ENCODE measurements at places on chromosomes 16 and 17. TPM values are rescaled to one million over a fixed set of nuclear protein-coding genes. Genes with fewer than 3 reads are reported as not detected.

DNA sequence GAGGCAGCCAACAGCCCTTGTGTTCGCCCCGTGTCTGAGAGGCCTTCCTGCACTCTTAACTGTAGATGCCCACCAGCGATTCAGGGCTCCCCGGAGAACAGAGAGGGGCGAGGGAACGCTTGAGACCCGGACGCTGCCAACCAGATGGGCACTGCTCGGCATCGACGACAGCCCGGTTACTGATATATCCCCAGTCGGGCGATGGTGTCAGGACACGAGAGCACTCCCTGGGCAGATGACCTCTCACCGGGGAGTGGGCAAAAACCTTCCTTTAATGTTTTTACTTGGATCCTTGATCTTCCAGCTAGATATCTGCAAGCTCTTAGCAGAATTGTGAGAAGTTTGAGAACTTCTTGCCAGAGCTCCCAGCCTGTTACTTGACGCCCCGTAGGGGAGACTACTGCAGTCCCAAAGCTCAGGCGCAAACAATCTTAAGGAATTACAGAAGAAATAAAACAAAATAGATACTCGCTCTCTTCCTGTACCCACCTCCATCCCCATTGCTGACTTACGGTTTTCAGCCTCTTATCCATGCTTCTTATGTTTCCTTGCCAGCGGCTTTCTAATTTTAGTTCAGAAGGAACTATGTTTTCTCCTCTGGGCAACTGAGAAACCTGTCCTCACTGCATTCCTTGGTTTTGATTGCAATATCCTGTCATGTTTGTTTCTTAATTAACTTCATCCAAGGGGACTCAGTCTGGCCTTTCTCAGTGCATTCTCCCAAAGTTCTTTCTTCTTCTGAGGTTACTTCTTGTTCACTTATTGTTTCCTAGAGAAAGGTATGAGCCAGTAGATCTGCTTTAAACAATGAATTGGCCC lies 845 bp downstream of the SP2 start:
- H3K27me3 ChIP-seq = no peaks in the 10 kb centered on the region
- H3K27ac ChIP-seq = peak overlapping the region; percentile 98
- H3K4me3 ChIP-seq = peak overlapping the region; percentile 64
- H3K36me3 ChIP-seq = peaks cover 11% of the 10 kb centered on the region
- H3K4me1 ChIP-seq = peaks cover 23% of the 10 kb centered on the region
- DNase-seq = no peak

- H3K4me3 ChIP-seq = no peak overlapping the region
- H3K27me3 ChIP-seq = no peaks in the 10 kb centered on the region
- no peaks in the 10 kb centered on the region for H3K36me3 ChIP-seq
- no peaks in the 10 kb centered on the region for H3K4me1 ChIP-seq
Observed at GRCh38 chr17:7427549-7427948, 1.1 kb upstream of the SPEM3 start.

DNA sequence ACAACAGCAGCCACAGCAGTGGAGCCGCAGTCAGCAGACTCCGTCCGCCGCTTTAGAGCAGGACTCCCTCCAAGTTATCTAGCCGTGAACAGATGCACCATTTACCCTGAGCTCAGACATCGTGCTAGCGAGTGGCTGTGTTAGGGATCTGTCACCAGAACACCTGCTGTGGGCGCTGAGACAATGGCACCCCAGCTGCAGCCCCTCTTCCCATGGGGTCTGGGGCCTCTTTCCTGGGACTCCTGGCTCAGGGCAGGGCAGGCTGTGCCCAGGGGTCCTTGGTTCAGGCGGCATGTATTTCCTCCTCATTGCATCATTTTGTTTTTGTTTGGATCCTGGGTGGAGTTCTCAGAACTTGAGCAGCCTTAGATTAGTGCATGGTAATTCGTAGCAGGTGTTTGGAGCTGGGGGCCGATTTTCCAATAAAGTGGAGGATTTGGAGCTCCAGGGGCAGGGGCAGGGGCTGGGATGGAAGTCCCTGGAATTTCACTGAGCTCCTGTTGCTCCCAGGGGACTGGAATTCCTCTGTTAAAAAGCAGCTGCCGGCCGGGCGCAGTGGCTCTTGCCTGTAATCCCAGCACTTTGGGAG lies 23.4 kb downstream of the NMRAL1 start:
- H3K27me3 ChIP-seq = no peaks in the 10 kb centered on the region
- no peak overlapping the region for H3K4me3 ChIP-seq
- DNase-seq = no peak
- H3K27ac ChIP-seq = no peak overlapping the region
- H3K36me3 ChIP-seq = peaks cover 29% of the 10 kb centered on the region
- no peaks in the 10 kb centered on the region for H3K4me1 ChIP-seq

GRCh38 chr16:3594316-3595109 lies 16.9 kb downstream of the SLX4 start:
- no peak for DNase-seq
- H3K27me3 ChIP-seq = no peaks in the 10 kb centered on the region
- H3K4me1 ChIP-seq = no peaks in the 10 kb centered on the region
- H3K4me3 ChIP-seq = no peak overlapping the region

DNA sequence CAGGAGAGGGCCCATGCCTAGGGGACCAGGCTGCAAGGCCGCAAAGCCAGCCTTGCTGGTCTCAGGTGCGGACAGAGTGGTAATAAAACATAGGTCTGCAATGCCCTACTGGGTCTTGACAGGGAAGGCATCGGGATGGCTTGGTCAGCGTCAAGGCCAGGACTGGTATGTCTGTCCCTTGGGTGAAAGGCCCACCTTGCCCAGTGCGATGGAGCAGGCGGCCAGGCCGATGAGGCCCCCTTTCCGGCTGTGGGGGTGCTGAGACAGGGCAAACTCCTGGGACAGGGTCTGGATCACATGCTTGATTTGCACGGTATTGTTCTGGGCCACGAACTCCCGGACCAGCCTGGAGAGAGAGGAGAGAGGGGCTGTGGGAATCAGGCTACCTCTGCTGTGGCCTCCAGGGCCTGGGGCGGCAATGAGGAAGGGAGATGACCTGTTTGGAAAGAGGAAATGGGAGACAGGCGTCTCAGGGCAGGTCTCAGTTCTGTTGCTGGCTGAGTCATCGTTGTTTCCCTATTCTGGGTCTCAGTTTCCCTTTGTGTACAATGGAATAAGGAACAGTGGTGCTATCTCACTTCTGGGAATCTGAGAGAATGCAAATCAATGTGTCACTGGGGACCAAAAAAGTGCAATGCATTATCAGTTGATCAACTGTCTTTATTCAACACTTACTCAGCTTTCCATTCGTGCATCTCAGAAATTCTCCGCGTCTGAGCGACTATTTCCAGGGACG lies 14.8 kb downstream of the VAC14 start:
- no peak overlapping the region for H3K27ac ChIP-seq
- H3K4me1 ChIP-seq = no peaks in the 10 kb centered on the region
- no peaks in the 10 kb centered on the region for H3K27me3 ChIP-seq
- no peak for DNase-seq
- H3K4me3 ChIP-seq = no peak overlapping the region

DNA sequence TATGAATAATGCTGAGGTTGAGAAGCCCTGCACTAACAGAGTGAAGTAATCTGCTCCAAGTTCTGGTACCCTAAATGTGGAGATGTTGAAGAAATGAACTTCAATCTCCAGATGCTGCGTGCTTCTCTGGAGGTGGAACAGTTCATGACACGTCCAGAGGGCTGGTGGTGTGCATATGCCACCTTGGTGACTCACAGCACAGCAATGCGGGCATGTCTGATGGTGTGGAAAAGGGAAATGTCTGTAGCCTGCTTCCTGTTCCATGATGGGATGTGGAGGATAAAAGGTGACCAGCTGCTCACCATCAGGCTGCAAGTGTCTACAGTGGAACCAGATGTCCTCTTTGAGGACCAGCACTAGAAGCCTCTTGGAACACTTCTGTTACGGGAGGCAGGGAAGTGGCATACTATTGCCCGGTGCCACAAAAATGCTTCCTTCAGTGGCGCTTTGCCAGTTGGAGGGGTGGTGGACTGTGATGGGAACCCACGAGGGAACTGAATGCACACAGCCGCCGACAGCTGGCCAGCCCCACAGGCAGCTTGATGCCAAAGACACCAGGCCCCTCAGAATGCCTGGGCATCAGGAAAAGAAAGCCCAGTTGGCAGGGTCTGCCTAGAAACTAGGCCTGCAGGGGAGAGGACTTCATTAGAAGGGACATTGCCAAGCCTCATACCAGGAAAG lies 19.9 kb downstream of the SNX11 start:
- H3K4me3 ChIP-seq = no peak overlapping the region
- H3K27ac ChIP-seq = no peak overlapping the region
- H3K36me3 ChIP-seq = peaks cover 15% of the 10 kb centered on the region
- DNase-seq = no peak

- H3K36me3 ChIP-seq = peaks cover 3% of the 10 kb centered on the region
- no peak for DNase-seq
- no peak overlapping the region for H3K4me3 ChIP-seq
Observed at GRCh38 chr16:2082171-2082982, 34.6 kb downstream of the TSC2 start.

DNA sequence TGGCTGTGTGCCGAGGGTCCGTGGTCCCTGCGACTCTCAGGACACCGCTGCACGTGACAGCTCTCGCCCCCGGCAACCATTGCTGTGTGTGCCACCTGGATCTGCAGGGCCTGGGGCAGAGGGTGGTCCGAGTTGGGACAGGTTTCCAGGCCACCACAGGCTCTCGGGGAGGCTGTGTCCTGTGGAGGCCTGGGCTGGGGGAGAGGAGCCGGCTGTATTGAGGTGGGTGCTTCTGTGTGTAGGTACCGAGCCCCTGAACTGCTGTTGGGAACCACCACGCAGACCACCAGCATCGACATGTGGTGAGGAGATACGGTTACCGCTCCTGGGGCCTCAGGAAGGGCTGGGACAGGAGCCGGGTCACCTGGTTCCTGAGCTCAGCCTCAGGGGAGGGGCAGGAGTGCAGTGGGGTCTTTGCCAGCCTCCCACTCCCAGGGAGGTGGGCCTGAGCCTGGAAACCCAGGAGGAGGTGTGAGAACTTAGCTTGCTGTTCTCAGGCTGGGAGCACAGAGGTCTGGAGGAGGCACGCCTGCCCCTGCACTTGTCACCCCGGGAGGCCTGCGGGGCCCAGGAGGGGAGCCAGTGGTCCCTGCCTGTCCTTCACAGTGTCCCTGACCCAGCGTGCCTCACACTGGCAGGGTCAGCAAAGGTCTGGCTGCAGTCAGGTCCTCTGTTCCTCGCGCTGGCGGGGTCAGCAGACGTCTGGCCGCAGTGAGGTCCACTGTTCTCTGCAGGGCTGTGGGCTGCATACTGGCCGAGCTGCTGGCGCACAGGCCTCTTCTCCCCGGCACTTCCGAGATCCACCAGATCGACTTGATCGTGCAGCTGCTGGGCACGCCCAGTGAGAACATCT lies 7.3 kb downstream of the SPATA2L start:
- DNase-seq = no peak
- H3K36me3 ChIP-seq = no peaks in the 10 kb centered on the region
- no peak overlapping the region for H3K4me3 ChIP-seq
- H3K27ac ChIP-seq = no peak overlapping the region
- H3K27me3 ChIP-seq = no peaks in the 10 kb centered on the region
- H3K4me1 ChIP-seq = peaks cover 12% of the 10 kb centered on the region

DNA sequence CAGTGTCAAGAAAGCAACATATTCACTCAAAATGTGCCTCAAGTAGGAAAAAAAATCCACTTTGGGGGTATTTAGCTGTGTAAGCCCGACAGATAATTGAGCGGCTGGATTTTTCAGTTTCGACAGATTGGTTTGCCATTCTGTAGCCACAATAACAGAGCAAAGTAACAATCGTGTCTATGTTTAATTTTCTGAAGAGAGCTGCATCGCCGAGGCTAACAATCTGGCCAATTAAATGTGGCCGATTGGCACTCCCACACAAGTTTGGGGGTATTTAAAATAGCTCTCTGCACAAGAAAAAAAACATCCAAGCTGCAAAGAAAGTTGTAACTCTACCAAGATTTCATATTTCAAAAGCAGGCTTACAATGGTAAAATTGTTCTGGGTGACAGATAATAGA lies 99.7 kb upstream of the CDH13 start:
- no peaks in the 10 kb centered on the region for H3K27me3 ChIP-seq
- no peak overlapping the region for H3K27ac ChIP-seq
- H3K4me1 ChIP-seq = no peaks in the 10 kb centered on the region
- no peak for DNase-seq
- H3K4me3 ChIP-seq = no peak overlapping the region

DNA sequence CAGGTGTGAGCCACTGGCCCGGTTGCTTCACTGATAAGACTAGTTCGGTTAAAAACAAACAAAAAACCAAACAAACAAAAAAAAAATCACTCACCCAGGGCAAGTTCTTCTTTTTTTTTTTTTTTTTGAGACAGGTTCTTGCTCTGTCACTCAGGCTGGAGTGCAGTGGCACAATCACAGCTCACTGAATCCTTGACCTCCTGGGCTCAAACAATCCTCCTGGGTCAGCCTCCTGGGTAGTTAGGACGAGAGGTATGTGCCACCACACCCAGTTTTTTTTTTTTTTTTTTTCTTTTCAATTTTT lies 119.5 kb upstream of the CORO6 start:
- DNase-seq = no peak
- H3K27ac ChIP-seq = peak overlapping the region; percentile 19
- peaks cover 15% of the 10 kb centered on the region for H3K4me1 ChIP-seq
- H3K36me3 ChIP-seq = no peaks in the 10 kb centered on the region
- no peaks in the 10 kb centered on the region for H3K27me3 ChIP-seq

Gene ZG16
- total RNA-seq = not detected

Gene MOSMO
- 19.0 TPM for total RNA-seq

Gene GPS2
- 107 TPM for total RNA-seq

Gene C1QTNF1
- total RNA-seq = not detected

Gene OSGIN1
- total RNA-seq = 2.4 TPM

Gene CHAD
- total RNA-seq = not detected

Gene CPHXL2
- total RNA-seq = not detected

Gene MMP28
- 14.5 TPM for total RNA-seq

Gene PTGES3L
- not detected for total RNA-seq
